ENCODE measurements at places on chromosomes 4 and X.

DNA sequence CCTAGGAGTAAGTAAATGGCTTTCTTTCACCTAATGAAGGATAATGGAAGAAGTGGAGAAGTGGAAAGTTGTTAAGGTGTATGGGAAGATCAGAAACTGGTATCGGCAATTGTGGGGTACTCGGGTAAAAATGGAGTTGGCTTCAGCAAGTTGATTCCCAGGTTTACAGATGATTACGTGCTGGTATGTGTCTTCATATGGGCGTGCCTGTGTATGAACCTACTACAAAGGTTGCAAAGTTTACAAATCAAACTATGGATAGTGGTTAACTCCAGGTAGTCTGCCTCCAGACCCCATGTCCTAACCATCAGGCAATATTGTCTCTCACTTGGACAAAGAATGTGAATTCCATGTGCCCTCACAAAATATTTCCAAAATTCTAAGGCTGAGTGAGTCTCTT, 773 bp downstream of the TLR3 start:
- DNase-seq: no peak

GRCh38 chr4:159787901-159788300, 685.0 kb downstream of the RAPGEF2 start:
- DNase-seq: no peak

GRCh38 chr4:158903079-158903456, 134.2 kb downstream of the FNIP2 start:
- DNase-seq: no peak

DNA sequence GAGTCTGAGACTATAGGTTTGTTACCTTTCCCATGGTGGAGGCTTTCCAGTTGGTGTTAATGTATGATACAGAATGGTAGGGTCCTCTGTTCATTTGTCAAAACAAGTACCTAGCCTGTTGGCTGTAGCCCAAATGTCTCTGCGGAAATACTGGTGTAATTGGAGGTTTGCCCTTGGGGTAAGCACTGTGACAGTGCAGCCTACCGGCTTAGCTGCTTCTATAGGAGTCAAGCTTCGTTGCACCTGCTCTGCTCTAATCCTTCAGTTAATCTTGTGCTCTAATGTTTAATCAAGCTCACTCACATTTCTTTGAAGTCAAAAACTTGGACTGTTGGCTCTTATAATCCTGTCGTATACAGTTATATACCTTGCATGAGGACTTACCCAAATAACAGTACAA, 203.4 kb downstream of the CCNG2 start:
- peak; percentile 38 for DNase-seq

GRCh38 chr4:137651128-137651527, 118.8 kb upstream of the PCDH18 start:
- DNase-seq: no peak

GRCh38 chrX:572538-573124, 58.0 kb upstream of the SHOX start:
- DNase-seq: peak; percentile 43

DNA sequence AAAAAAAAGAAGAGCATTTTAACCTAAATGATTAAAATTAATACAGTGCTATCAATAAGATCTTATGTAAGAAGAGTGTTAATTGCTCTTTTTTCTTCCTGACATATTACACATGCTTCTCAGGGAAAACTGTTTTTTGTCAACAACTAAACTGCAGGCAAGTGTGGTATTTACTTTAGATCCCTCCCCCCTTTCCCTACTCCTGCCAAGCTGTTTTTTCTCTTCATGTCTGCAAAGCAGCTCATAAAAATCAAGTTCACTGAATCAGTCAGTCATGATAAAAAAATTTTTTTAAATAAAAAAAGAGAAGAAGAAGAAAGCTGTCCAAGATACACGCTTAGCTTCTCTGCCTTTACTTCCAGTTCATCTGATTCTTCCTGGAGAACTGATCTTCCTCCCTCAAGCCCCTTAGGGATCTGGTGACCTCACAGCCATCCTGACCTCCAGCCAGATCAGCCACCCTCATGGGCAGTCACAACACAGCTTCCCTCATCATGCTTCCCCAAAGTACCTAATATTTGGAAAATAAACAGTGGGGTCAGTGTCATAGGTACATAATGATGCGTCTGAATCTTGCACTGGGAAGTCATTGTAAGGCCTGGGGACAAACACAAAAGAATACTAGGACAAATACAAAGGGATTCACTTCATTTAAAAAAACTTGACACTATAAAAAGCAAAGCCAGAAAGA, 87.0 kb downstream of the ZNF827 start:
- peak; percentile 17 for DNase-seq

DNA sequence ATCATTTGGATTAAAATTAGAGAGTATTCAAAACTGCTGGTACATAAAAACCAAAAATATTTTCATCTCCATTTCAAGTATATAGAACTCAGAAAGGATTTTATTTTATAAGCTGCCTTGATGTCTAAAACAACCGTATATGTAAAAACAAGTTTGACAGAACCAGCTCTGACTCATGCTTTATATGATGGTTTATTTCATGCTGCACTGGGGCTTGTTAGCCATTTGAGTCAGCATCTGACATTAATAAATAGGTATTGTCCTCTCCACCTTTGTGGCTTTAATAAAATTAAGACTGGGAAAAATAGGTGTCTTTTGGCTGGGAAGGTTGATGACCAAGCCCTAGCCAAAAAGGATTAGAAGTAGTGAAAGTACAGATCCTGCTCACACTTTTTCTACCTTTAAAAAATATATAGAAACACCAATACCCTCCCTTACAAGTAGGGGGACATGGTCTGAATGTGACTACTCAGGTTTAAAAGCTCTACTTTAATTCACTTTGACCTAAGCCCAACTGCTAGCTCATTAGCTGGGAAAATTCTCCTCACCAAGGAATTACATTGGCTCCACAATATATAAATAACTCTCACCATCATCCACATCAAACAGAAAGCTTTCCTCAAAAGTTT, 228.1 kb downstream of the ADAMTS3 start:
- no peak for DNase-seq

- DNase-seq: no peak
These were observed 182.6 kb downstream of the GABRB1 start for GRCh38 chr4:47213971-47214370.

GRCh38 chr4:151644622-151645021, 116.2 kb downstream of the GATB start:
- peak; percentile 60 for DNase-seq

DNA sequence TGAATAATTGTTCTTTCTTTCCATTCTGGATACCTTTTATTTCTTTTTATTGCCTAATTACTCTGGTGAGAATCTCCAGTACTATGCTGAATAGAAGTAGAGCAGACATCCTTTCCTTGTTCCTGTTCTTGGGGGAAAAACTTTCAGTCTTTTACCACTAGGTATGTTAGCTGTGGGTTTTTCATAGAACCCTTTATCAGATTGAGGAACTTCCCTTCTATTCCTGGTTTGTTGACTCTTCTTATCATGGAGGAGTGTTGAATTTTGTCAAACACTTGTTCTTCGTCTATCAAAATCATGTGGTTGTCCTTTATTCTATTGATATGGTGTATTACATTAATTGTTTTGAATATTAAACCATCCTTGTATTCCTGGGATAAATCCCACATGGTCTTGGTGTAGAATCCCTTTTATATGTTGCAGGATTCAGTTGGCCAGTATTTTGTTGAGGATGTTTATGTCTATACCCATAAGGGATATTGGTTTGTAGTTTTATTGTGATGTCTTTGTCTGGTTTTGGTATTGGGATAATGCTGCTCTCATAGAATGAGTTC, 23.6 kb downstream of the SH3BP2 start:
- no peak for DNase-seq

GRCh38 chr4:173301518-173302201, 32.5 kb downstream of the HMGB2 start:
- DNase-seq: peak; percentile 51

DNA sequence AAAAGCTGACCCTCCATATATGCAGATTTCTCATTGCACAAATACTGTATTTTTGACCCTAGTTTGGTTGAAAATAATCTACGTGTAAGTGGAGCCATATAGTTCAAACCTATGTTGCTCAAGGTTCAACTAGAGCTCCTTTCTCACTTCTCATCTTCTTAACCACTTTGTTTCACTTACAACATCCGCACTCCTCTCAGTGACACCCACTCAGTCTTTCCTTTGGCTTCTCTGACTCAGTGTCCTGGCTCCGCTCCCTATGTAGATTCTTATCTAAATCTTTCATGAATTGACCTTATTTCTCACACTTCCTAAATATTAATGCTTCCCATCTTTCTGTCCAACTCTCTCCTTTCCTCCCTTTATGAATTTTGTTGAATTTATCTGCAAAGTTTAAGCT, 32.9 kb upstream of the DKK2 start:
- no peak for DNase-seq

DNA sequence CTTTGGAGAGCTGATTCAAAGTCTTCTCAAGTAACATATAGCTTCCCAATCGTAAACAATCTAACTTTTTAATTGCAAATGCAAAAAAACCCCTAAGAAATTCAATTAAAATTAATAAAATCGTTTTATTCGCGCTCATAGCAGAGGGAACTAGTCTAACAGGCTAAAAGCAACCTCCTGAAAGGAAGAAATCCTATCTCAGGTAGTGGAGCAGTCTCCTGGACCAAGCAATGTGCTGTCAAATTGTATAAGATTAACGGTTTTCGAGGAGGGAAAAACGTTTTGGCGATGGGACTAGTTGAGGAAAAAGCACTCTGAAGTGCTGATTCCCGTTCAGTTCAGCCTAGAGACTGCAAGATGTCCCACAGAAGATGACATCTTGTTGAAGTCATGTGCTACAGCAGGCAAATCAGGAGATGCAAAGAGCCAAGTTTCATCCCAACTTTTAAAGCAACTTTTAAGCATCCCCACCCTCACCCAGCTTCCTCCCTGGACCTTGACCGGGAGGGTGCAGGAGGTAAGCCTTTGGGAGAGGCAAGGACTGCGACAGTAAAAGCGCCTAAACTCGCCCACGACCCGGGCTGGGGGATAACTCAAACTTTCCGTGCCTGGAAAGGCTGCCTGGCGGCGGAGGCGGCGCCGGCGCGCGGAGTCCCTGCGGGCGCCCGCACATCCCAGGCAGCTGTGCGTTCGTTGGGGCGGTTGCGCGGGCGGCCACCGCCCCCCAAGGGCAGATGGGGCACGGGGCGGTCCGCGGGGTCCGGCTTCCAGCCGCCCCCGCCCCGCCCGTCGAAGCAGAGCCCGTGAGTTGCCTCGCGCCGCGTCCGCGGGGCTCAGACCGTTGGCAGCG, 784 bp downstream of the MAP7D3 start:
- DNase-seq: no peak

GRCh38 chr4:2745981-2746806, 9.9 kb downstream of the TNIP2 start:
- DNase-seq: no peak

DNA sequence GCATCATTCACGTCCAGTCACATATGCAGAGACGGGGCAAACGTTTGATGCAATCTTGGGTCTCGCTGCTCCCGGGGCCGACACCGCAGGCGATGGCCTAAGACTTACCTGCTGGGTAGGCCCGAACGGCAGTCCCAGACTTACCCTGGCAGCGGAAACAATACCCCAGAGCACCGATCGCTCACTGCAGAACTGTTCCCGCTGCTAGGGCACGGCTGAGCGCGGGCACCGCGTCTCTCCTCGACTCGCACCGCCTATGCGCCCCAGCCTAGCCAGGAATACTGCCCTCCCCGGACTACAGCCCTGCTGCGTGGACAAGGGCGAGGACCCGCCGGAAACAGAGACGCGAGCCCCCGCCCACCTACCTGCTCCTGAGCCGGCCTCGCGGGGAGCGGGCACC, 86.2 kb downstream of the HPRT1 start:
- no peak for DNase-seq

DNA sequence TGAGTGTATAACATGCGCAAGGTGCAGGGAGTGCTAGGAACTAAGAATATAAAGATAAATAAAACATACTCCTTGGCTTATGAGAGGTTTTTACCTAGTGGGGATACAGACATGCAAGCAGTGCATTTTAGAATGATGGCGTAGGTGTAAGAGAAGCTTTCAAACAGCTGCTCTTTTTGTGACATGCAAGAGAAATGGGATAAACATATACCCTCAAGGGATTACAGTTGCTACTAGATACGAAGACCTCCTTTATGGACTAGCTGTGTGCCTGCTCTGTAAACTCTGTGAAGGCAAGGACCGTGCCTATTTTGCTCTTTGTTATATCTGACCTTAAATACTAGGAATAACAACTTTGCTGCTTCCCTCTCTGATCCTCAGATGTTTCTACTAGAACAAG, 39.0 kb upstream of the SLITRK4 start:
- peak; percentile 3 for DNase-seq

DNA sequence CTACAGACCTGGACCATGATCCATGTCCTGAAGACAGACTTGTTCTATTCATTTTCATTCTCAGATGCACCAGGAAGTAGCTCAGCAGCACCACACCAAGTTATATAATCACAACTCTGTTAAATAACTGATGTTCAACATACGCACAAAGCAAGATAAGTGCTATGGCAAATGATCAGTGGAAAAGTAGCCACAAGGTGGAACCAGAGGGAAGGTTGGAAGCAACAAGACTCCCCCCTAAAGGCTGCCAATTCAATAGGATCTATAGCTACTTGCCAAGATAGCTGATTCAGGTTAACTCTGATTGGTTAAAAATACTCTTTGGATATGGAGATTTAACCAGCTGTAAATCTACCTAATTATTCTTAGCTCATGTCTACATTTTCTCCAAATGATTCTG, 23.7 kb upstream of the FAM47B start:
- peak; percentile 1 for DNase-seq

DNA sequence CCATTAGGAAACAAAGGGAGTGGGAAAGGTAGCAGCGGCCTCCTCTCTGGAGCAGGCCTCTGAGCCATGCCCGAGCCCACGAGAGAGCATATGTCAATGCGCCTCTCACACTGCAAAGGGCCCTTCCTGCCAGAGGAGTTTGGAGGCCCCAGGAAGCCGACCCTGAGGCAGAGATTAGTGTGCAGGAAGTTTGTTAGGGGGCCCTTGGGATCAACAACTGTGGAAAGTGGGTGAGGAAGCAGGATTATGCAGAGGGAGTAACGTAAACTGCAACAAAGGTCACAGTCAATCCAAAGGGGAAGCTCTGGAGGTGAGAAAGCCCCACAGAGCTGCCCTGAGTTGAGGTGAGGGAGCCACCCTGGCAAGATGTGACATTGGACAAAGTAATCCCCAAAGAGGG, 17.4 kb downstream of the RTL5 start:
- no peak for DNase-seq

All from NCI-H69 (cell line).